RWPE1 (cell line): ENCODE measurements at places on chromosomes 6 and 20.
A peak's percentile ranks its signal among the peaks of the same experiment; 100 is the strongest.

DNA sequence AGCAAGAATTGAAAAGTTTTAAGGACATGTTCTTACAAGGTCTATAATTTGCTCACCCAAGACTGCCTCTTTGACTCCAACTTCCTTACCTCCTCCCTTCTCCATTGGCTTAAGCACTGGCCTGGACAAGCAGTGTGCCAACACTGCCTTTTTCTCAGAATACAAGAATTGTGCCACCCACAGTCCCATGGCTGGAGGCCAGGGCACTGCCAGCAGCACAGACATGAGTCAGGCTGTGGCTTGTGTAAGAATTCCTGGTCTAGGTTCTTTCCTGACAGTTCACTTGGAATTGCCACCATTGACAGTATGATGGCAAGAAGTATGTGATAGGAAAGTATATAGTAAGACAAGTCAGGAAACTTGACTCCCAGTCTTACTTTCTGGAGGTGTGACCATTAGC is 202.7 kb upstream of the MARCKS start:
- DNase-seq = peak; percentile 87

DNA sequence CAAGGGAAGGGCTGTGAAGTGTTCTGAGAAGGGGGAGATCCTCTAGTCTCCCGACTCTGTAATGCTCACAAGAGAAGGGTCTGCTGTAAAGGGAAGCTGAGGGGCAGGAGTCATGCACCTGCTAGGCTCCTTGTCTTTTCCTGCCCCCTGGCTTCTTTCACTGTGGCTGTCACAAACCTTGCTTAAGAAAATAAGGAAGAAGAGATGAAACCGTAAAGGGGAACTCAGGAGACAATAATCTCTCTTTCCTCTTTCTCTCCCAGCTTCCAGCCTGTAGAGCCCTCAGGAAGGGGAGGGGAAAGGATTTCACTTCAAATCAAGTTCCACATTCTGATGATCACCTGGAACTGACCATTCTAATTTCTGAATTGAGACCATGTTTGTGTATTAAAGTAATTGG is 26.3 kb downstream of the SLC13A3 start:
- no peak for DNase-seq

GRCh38 chr6:18329776-18330175 is 57.4 kb upstream of the RNF144B start:
- no peak for DNase-seq

- DNase-seq = no peak
Observed at GRCh38 chr6:166050559-166050958, 117.1 kb downstream of the TBXT start.

GRCh38 chr20:52888096-52888495 is 84.1 kb upstream of the TSHZ2 start:
- peak; percentile 30 for DNase-seq

- DNase-seq = no peak
Observed at GRCh38 chr6:108677894-108678293, 117.2 kb downstream of the FOXO3 start.

DNA sequence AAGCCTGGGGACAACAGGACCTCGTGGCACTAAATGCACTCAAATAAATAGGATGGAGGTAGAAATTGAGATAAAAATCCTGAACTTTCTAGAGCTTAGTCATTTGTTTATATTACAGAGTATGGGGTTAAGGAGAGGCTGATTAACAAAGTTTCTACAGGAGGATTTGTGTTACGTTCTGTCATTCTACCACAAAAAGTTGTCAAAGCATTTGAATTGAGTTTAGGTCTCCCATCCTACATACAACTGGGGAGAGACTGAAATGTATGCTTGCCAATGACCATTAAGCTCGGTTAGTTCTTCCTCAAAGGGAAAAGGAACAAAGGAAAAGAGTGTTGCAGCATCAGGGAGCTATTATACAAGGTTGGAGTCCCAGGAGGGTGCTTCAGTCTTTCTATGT is 597.9 kb downstream of the COL12A1 start:
- no peak for DNase-seq

DNA sequence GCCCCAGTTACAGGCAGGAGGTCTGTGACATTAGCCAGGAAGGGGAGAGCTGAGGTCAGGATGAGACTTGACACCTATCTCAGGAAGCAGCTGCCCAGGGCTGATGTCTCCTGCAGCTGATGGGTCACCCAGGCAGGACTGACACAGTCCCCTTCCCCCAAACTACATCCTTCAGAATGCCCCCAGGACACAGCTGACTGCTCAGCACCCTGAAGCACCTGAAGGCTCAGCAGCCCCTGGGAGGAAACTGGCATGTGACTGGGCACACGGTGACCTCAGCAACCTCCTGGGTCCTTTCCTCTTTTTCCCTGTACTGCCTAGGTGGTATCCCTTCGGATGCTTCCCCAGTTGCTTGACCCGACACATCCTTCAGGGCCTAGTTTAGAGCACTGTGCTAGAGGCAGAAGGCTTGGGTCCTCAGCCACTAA is 1.9 kb downstream of the SDC4 start:
- peak; percentile 31 for DNase-seq
